ELF-1 (cell line): ENCODE measurements at places on chromosomes 11 and 22.

GRCh38 chr11:42544726-42545125 lies 767.1 kb upstream of the API5 start:
- no peak for DNase-seq

GRCh38 chr11:71080239-71081097 lies 171.9 kb downstream of the SHANK2 start:
- peak; percentile 83 for DNase-seq

DNA sequence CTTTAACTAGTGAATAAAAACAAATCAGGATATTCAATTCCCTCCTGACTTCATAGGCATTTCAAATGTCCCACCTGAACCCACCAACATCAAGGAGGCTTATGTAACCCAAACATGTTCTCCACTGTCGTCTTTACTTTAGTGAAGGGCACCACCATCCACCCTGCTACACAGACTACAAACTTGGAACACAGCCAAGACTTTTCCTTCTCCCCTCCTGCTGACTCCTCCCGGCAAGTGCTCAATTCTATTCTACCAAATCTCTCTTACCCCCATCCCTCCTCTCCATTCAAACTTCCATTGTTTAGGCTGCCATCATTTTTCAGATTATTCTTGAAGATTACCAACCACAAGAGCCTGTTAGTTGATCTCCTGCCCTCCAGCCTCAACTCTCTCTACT lies 24.3 kb downstream of the SAAL1 start:
- DNase-seq, result no peak

DNA sequence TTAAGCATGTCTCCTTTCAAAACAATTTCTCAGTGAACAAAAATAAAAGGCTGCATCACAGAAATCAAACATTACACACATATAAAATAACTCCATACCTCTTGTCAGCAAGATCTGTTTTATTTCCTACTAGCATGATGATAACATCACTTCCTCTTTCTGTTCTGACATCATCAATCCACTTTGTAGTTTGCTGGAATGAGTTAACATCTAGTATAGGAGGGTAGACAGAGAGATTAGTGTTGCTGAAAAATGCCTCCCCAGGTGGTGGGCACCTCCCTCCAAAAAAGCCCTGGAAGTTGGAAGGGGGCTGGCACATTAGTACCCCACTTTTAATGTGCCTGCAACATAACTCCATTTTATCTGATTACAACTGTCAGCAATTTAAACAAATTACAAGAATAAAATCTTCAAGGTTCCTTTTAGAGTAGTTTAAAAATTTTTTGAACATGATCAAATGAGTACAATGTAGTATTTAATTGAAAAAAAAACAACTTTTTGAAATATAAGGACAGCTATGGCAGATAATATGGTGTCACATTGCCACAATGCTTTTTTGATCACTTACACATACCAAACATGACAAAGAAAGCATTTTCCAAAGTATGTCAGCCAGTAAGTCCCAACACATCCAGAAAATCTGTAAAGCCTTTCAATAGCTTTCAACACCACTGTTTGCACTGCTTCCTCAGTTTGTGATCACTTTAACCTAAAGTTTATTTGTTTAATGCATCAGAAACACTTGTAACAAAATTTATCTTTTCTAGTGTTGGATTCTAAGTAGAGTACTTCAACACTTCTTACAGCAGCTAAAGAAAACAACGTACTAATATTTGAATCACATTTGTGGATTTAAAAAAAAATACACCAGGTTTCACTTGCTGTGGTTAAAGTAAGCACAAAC lies 44.5 kb downstream of the RAB6A start:
- DNase-seq, result no peak

GRCh38 chr11:22991196-22991595 lies 130.9 kb upstream of the CCDC179 start:
- no peak for DNase-seq

DNA sequence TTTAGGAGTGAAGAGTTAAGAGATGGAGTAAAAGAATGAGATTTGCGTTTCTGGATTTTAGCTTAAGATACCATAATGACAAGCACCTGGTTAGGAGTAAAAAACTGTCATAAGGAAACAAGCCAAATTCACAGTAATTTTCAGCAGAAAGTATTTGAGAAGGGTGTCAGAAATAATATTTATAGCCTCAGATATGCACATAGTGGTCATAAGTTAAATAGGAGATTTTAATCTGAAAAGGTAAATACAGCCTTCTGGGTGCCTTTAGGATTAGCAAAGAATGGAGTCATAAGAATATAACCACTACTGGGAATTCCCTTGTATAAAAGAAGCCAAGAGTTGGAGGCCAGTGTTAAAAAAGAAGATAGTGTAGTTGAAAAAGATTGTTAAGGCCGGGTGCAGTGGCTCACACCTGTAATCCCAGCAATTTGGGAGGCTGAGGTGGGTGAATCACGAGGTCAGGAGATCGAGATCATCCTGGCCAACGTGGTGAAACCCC lies 160.1 kb downstream of the SWAP70 start:
- DNase-seq, result no peak

- no peak for DNase-seq
Measured at GRCh38 chr11:10319702-10320558, 15.1 kb downstream of the ADM start.

GRCh38 chr11:72758690-72759389 lies 6.6 kb upstream of the ARAP1 start:
- no peak for DNase-seq

GRCh38 chr11:118055966-118056365 lies 20.9 kb upstream of the TMPRSS4 start:
- no peak for DNase-seq

- peak; percentile 80 for DNase-seq
Measured at GRCh38 chr11:12599408-12600143, 74.6 kb upstream of the TEAD1 start.

DNA sequence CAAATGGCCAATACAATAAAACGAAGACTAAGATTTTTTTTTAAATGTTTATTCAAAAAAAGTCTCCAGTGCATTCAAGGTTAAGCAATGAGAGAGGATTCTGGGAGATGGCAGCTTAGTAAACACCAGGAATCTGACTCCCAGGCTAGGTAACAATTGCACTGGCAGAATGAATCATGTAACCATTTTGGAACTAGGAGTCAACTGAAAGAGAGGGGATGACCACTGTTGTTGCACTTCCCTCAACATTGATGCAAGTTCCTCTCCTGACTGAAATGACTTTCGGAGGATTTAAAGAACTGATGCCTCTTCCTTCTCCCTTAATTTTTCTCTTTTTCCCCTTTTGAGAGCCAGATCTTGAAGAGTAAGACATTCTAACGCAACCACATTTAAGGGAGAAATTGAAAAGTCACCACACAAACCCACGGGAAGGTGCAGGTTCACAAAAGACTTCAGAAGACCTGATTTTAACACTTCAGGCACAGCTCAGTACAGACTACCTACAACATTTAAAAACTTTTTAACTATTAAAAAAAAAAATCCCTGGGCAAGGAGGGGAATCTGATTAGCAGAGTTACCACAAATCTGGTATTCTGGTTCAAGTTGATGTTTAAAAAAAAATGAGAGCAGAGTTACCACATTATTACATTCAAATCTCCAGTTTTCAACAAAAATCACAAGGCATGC lies 56.8 kb downstream of the FCHSD2 start:
- DNase-seq, result no peak

DNA sequence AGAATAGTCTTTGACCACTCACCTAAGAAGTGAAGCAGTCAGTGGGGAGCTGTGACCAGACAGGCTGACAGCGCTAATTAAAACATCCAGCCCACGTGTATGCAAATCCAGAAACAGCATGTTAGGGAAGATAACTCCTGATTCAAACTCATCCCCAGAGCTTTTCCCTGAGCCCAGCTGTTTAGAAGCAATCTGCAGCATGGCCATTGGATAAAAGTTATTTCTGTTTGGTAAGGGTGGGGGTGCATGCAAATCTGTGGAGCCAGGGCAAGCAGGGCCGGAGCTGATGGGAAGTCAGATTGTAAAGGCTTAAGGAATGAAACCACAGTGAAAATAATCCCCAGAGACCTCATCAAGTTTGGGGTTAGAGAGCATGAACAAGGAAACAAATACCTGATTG lies 247.9 kb upstream of the KIRREL3 start:
- no peak for DNase-seq
